Suprapubic skin (tissue), 4 donors: ENCODE measurements at places on chromosomes 12 and 14. TPM values are rescaled to one million over a fixed set of nuclear protein-coding genes. Genes with fewer than 3 reads are reported as not detected.

- no peak for DNase-seq
Observed at GRCh38 chr12:31527083-31527482, 63.9 kb downstream of the DENND5B start.

GRCh38 chr12:49330631-49331379 is 6.2 kb downstream of the C1QL4 start:
- DNase-seq, result peak; percentile 60

GRCh38 chr12:45131506-45131905 is 80.6 kb upstream of the DBX2 start:
- no peak for DNase-seq

- no peak for DNase-seq
Observed at GRCh38 chr14:103126873-103127304, 3.6 kb downstream of the TNFAIP2 start.

DNA sequence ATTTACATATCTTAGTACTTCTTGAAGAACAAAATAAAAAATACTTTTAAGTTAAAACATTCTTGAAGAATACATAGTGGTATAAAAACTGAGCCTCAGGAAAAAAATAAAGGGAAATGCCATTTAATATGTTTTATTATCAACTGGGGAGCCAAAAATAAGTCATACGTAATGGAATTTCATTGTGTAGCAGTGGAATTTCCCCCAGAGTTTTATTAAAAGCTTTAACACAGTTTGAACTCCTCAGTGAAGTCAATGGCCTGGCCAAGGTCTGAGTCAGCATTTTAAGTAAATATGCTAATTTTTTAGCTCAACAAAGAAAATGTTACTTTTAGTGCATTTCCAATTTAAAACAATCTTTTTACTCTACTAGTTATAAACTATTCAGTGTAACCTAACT is 350.1 kb upstream of the ATP2B1 start:
- no peak for DNase-seq

DNA sequence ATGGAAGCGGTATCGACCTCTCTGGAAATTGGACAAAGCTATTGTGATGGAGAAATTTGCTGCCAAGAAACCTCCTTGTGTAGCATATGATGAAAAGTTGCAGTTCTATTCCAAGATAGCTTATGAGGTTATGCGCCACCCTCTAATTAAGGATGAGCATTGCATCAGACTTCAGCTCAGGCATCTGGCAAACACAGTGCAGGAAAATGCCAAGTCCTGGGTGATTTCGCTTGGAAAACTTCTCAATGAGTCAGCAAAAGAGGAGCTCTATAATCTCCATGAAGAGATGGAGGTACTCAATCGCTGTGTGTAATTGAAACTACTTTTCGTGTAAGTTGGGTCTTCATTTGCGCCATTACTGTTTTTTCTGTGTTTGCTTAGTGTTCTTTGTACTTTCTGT is 51.2 kb downstream of the DNAH10 start:
- no peak for DNase-seq

- DNase-seq, result no peak
Observed at GRCh38 chr12:2797721-2798418, 3.1 kb downstream of the FKBP4 start.

GRCh38 chr12:88643685-88644084 is 63.4 kb upstream of the KITLG start:
- DNase-seq, result no peak

DNA sequence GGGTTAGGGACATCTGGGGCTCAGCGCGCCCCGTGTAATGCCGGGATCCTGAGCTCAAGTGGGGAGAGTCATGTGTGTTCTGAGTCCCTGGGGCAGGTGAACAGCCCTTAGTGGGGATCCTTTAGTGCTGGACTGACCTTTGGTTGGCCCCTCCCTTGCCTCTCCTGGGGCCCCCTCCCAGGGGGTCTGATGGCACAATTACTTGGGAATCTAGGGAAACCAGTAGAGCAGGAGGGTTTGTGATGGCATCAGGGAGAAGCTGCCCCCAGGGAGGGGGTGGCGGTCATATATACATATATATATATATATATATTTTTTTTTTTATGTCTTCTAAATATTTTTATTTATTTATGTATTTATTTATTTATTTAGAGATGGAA is at the start of gene MORN3:
Gene MORN3 (minus strand): TSS at position 134 of the 380 bp plus-strand sequence. CDS start 171 bp downstream, outside the sequence.
- no peak for DNase-seq

GRCh38 chr12:59494617-59495016 is 101.2 kb upstream of the SLC16A7 start:
- DNase-seq, result no peak

DNA sequence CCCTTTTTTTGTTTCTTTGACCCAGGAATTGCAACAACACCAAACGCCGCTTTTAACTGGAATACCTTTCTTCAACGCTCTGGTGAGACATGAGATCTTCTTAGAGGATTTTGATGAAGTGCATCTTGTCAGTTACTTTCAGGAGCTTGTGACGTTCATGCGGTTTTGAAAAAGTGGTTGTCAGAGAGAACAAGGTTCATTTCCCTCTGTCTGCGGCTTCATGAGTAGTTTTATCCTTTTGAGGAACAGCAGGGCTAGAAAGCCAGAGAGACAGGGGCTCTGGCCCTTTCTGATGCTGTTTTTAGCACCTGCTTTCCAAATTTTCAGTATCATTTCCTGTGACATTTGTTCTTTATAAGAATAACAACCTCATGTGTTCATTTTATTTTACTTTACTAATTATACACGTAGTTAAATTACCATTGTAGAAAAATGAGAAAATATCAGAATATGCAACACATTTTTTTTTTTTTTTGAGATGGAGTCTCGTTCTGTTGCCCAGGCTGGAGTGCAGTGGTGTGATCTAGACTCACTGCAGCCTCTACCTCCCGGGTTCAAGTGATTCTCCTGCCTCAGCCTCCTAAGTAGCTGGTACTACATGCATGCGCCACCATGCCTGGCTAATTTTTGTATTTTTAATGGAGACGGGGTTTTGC is 61.8 kb downstream of the GLT1D1 start:
- no peak for DNase-seq

GRCh38 chr12:122867691-122868461 is 28.0 kb downstream of the VPS37B start:
- DNase-seq, result peak; percentile 67

- DNase-seq, result no peak
Observed at GRCh38 chr12:44193281-44193680, 357.4 kb downstream of the TMEM117 start.

DNA sequence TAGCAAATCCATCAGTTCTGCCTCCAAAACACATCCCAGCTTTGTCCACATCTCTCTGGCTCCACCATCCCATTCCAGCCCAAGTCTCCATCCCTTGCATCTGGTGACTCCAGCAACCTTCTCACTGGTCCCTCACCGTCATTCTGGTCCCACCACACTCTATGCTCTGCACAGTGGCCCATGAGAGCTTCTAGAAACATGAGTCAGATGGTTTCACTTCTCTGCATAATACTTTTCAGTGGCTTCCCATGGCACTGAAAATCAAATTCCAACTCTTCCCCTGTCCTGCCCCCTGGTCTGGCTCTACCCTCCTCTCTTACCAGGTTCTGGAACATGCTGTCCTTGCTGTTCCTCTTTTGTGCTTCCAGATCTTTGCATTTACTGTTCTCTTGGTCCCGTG is 17.2 kb upstream of the C12orf76 start:
- no peak for DNase-seq

- DNase-seq, result no peak
Observed at GRCh38 chr14:93830753-93831461, 42.6 kb upstream of the PRIMA1 start.

- no peak for DNase-seq
Observed at GRCh38 chr14:76250302-76250701, 98.6 kb downstream of the GPATCH2L start.

DNA sequence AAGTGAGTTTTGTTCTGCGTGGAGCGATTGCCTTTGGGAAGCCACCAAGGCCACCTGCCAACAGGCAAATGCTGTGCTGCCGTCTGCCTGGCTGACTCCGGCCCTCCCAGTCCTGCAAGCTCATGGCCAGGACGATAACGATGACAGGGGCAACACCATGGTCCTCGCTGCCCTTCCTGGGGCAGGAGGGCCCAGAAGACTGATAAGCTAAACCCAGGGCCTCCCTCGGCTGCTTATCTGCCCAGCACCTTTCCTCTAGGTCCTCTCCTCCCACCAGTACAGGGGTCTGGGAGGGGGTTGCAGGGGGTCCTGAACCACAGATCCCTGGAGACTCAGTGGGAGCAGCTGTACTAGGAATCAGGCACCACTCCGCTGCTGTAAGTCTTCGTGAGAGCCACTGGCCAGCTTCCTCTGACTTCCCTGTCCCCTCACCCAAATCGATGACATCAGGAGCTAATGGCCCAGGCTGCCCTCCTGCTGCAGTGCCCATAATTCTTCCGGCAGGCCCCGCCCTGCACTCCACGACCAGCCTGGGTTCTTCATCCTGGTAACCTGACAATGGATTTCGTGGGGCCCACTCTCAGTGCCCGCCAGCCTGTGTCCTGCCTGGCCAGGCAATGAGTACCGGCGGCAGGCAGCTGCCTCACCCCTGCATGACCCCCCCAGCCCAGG is 5.1 kb downstream of the ANKRD9 start:
- no peak for DNase-seq

DNA sequence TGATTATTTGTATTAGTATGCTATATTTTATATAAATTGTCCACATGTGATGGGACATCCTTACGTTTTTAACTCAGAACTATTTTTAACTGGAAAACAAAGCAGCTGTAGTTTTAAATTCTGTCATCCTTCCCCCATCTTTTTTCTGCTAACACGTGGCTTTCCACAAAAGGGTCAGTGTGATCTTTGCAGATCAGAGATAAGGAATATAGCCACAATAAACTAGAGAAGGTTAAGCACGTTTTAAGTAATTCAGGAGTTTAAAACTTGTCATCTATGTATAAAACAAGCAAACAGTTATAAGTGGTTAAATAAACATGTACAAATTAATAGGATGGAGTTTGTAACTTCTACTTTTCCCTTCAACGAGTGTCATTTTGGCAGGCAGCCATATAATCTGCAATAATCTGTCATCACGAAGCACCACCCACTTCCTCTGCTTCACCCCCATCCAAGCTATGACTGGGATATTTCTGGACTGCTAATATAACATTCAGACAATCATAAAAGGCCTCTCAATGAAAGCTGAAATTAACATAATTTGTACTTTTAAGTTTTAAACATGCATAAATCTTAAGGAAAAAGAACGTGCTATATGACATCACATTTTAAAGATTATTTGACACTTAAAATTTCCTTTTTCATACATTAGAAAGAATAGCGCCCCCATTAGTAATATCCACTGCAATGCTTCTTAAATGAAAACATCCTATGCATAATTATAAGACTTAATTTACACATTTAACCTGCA is 15.3 kb downstream of the TAOK3 start:
- no peak for DNase-seq

GRCh38 chr12:95820096-95820703 is 29.6 kb upstream of the NTN4 start:
- no peak for DNase-seq

DNA sequence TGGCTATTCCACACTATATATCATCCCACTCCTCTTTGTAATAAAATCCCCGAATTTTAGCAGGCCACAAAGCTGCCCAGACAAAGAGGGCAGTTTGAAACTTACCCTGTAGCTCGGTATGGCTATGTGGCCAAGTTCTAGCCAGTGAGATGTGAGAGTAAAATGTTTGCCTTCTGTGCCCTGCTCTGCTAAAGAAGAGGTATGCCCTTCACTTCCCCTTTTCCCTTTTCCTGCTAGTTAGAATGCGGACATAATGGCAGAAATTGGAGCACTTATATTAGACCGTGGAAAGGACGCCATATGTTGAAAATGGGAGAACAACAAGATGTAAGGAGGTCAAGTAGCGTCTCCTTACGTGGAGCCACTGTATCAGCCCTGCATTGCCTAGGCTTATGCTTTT is 11.5 kb upstream of the CCDC91 start:
- no peak for DNase-seq

DNA sequence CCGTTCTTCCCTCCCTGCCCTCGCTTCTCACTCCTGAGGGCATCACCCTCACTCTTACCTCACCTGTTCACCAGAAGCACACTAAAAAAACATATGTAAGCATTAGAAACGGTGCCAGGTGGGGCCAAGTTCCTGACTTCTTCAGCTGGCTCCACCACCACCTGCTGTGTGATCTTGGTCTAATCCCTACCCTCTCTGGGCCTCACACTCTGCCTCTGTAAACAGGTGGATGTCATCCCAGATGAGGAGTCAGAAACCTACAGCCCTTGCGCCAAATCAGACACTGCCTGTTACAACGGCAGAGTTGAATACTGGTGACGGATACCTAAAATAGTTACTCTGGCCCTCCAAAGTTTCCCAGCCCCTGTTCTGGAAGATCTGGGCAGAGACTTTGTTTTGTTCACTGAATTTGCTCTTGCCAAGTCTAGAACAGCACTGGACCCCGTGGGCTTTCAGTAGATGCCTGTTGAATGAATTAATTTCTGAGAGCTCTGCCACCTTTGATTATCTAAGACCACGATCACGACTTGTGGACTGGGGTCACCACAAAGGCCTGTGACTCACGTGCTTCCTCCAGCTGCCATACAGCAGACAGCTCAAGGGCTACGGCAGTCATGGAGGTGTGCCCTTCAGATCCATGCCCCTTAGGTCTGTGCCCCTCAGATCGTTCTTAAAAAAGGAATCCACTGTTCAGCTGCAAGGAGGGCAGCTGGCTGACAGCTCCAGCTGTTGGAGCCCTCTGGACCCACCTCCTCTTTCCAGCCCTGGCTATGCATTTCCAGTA is 71.9 kb downstream of the GSC start:
- no peak for DNase-seq

DNA sequence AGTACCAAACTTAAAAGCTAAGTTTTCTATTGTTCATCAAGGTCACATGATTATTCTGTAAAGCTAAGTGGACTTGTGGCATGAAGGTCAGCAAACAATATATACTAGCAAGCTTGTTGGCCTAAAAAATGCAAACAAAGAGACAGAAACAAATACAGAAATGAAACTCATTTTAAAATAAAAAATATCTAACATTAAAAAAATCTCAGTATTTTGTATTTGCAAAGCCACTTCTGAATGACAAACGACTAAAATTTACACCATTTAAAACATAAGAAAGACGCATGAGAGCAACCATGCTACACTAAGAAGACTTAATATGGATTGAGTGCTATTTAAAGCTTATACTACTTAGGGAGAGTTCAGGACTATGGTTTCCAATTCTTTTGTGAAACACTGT is 72.8 kb upstream of the BBS10 start:
- DNase-seq, result no peak

- no peak for DNase-seq
Observed at GRCh38 chr14:62071039-62071438, 308.8 kb downstream of the SNAPC1 start.

Gene PLA2G1B
- total RNA-seq, result not detected

Gene KERA
- total RNA-seq, result not detected

Gene SMCO2
- 0.94 TPM for total RNA-seq

Gene GATC
- total RNA-seq, result 17.5 TPM

Gene SDR9C7
- total RNA-seq, result 36.4 TPM

Gene RNU4-1
- not detected for total RNA-seq

Gene TAS2R20
- total RNA-seq, result not detected

Gene FSCB
- total RNA-seq, result not detected

Gene KANSL2
- 70.3 TPM for total RNA-seq

Gene PLBD1
- 20.7 TPM for total RNA-seq

Gene TRAFD1
- total RNA-seq, result 60.8 TPM

Gene KRT4
- total RNA-seq, result 0.32 TPM

Gene GDF3
- not detected for total RNA-seq

Gene GPR162
- total RNA-seq, result 0.47 TPM
